ENCODE measurements at places on chromosomes 5 and 9.

- DNase-seq, result no peak
Measured at GRCh38 chr9:82419696-82420486, 431.3 kb downstream of the SPATA31D1 start.

DNA sequence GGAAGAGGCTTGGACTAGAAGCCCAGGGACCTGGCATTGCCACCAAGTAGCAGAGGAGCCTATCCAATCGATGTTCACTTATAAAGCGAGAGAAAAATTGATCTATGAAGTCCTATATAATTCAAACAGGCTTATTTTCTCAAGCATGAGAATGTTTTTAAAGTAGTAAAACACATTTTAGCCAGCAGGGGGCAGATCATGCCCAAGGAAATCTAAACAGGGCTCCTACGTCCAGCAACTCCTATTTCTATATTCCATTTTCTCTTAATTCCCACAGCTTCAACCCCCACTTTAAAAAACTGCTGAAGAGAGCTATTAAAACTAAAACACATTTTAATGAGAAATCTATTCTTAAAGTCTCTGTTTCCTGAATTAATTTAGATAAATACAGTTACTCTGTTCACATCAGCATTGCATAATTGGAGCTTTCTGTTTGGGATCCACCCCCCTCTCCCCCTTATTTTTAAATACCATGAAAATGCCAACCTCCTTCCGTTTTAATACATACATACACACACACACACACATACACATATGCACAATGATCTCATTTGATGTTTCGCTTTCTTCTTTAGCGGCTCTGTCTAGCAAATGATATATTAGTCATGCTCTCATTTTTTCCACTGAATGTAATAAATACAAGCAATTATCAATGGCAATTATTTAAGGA lies 144.9 kb downstream of the MYO10 start:
- DNase-seq, result peak; percentile 64

- DNase-seq, result peak; percentile 73
Measured at GRCh38 chr5:14168144-14168792, 25.1 kb downstream of the TRIO start.

DNA sequence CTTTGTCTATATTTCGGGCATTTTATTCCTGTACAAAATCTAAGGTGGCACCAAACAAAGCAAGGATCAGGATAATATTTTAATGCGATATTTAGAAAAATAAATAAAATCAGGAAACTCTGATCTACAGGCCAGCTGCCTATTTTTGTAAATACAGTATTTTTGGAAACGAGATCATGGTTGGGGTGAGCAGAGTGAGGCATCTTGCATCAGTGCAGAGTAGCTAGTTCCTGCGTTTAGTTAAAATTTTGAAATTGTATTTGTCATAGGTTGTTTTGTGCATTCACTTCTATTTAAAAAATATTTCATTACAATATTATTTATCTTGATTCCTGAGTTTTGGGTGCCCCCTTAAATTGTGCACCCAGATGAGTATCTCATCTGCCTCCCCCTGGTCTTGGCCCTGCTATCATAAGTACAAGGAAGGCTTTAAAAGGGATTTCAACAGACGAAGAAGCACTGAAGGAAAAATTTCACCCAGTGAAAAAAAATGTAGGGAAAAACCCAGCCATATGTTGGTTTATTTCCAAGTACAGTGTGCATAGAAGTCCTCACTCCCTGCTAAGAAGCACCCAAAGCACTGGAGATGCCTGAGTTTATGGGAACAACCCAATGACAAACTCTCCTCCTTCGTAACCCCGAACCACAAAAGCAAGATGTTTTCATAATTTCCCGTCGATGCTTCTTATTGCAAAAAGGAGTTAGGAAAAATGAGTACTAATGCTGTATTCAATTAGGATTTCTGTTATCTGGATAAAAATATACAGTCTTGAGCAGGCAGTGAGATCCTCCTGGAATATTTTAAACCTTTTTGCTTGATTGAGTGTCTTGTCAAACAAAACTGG lies 304.7 kb upstream of the CLINT1 start:
- no peak for DNase-seq

DNA sequence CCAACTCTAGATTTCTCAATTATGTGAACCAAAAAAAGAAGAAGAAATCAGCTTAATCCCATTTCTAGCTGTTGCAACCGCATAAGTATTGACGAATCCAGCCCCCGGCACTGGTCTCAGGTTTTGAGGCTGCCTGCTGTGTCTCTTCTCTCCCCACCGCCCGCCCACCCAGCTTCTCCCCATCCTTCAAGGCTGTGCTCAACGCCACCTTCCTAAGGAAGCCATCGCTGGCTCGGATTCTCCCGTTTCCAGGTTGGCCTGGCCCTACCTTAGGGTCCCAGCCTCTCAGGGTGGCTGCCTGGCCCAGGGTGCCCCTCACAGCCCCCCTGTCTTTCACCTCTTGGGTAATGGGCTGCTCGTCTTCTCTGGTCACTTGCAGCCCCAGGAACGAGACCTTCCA lies 77.8 kb downstream of the HRH2 start:
- no peak for DNase-seq

DNA sequence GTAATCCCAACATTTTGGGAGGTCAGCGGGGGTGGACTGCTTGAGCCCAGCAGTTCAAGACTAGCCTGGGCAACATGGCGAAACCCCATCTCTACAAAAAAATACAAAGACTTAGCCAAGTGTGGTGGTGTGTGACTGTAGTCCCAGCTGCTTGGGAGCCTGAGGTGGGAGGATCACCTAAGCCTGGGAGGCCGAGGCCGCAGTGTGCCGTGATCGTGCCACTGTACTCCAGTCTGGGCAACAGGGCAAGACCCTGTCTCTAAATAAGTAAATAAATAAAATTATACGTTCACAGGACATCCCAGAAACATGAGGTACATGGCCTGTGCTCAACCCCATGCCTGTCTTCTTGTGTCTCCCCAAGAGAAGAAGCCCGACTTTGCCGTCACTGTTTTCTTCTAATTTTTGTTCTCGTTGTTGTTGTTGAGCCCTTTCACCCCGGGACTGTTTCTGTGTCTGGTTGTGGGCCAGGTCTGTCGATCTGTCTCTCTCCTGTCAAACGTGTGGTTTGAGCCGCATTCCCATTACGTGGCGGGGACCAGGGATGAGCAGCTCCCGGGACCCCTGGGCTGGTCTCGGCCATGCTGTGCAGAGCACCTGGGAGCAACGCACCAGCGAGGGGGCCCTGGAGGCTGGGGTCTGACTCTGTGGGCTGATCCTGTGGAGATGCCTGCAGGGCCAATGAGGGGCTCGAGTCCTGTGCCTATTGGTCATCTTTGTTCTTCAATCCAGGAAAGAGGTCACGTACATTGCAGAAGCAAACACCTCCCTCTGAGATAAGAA lies 32.2 kb downstream of the NACC2 start:
- DNase-seq, result no peak
